ENCODE measurements at places on chromosomes 16 and 17.

DNA sequence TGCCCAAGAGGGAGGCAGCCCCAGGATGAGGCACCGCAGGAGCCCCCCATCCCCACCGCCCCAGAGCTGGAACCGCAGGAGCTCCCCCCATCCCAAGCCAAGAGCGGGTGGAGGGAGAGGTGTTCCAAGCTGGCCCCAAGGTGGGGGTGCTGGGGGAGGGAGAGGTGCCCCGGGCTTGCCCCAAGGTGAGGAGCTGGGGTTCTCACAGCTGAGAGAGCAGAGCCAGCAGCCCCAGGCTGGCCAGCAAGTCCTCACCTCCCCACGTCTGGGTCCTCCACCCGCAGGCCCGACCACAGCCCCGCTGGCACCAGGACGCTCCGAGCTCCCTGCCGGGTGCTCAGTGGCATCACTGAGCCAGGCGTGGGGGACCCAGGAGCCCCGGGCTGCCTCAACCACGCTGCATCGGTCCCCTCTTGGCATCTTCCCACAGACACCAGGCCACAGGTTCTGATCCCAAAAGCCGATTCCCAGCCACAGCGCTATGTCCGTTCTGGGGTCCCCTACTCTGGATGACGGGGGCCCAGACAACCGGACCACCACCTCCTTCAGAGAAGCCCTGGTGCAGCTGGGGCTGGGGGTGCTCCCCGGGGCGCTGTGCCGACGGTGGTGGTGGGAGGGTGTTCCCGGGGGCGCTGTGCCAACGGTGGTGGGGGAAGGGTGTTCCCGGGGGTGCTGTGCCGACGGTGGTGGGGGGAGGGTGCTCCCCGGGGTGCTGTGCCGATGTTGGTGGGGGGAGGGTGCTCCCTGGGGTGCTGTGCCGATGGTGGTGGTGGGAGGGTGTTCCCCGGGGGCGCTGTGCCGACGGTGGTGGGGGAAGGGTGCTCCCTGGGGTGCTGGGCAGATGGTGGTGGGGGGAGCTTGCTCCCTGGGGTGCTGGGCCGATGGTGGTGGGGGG lies 15.4 kb upstream of the WDR45B start:
- no peak for DNase-seq

- DNase-seq: no peak
Measured at GRCh38 chr17:83101805-83102480, 22.5 kb downstream of the METRNL start.

DNA sequence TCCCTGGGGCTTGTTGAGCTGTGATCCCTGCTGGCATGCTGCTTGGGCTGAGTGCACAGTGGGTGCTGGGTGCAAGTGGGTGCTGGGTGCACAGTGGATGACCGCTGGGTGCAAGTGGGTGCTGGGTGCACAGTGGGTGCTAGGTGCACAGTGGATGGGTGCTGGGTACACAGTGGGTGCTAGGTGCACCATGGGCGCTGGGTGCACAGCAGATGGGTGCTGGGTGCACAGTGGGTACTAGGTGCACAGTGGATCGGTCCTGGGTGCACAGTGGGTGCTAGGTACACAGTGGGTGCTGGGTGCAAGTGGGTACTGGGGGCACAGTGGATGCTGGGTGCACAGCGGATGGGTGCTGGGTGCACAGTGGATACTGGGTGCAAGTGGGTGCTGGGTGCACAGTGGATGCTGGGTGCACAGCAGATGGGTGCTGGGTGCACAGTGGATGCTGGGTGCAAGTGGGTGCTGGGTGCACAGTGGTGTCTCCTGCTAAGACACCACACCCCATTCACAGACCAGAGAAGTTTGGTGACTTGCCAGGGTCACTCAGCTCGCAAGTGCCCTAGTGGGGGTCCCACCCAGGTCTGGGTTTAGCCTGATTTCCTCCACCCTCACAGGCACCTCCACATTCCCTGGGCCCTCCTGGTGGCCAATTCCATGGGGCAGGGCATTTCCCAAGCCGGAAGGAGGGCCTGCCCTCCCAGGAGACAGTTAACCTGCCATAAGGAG lies 33.5 kb downstream of the ZFPM1 start:
- DNase-seq: no peak

- no peak for DNase-seq
Measured at GRCh38 chr16:84720177-84720579, 20.4 kb downstream of the USP10 start.

- DNase-seq: peak; percentile 62
Measured at GRCh38 chr17:77145612-77146245, 5.0 kb downstream of the SEC14L1 start.

DNA sequence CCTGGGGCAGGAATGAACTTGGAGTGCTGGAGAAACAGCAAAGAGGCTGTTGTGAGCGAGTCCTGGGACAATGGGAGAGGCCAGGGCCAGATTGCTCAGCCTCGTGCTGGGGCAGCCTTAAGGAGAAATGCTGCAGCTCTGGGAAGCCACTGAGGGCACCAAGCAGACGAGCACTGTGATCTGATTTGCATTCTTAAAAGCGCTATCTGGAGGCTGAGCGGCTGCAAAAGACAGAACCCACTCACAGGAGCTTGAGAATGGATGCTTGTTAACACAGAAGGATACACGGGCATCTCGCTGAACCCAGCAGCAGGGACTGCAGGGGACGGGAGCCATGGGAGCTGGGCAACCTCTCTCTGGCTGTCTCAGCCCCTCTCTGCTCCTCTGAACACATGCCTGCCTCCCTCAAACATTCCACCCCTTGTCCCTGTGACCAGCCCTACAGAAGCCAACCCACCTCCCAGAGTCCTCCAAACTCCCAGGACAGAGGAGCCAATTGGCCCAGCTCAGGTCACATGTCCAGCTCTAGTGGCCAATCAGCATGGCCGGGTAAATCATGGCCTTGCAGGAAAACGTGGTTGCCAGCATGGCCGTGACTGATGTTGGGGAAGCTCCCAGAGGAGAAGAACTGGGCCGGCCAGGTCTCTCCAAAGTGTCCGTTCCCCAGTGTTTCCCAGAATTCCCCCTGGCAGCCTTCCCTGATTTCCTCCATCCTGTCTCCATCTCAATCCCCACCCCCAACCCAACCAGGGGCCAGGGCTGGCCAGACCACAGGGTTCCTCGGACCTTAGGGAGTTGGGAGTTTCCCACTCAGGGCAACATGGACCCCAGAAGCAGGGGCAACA lies 60.3 kb downstream of the GSG1L start:
- no peak for DNase-seq

GRCh38 chr17:67322042-67322787 lies 44.2 kb downstream of the PSMD12 start:
- DNase-seq: no peak

DNA sequence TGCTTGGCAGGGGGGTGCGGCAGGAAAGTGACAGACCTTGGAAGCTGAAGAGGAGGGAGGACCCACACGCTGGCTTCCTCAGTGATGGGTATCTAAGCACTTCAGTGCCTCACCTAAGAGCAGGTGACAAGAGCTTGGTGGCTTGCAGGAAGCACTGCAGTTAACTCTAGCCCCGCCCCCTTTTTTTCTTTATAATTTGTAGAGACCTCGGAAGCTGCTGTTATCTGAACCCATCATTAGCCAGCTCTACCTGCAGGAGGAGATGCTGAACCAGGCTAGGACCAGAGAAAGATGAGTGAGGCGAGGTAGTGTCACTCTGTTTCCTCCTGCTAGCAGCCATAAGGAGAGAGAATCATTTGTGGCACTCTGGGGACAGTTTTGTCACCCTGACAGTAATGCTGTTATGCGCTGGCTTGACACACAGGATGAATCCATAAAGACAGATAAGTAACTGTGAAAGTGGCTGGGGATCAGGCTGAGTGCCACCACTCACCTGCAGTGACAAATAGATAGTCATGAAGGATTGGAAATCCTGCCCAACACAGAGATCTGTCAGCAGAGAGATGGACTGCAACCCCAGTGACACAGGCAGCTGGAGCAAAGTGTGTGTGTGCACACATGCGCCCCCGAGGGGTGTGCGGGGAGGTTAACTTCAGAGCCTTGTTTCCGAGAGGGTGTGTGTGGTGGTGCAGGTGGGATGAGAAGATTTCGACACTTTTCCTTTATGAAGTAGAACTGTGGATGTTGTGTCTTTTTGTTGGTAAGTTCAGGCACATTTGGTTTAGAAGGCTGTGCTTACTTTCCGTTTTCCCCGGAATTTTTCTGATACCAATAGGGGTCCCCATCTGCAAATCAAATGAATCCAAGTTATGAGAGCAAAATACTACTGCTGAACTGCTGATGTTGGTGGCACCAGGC lies 224.0 kb downstream of the IRX3 start:
- no peak for DNase-seq

DNA sequence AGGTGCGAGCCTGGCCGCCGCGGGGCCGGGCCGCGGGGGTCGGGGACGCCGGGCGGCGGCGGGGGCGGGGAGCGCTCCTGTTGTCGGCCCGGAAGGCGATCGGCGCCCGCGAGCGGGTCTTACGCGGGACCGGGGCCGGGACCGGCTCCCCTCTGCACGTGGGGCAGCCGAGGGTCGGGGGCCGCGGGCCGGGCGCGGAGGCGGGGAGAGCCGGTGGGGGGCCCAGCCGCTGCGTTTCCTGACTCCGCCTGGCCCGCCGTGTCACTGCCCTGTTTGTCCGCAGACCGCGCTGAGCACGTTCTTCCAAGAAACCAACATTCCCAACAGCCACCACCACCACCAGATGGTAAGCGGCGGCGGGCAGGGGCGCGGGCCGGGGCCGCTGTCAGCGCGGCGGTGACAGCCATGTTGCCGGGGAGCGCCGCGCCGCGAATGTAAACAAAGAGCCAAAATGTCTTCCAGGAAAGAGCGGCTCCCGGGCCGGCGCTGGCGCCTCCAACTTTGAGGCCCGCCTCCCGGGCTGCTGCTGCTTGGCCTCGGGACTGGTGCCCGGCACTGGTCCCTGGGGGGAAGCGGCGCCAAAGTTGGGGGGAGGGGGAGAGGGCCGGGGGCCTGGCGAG lies 586 bp downstream of the UBALD2 start:
- DNase-seq: no peak

DNA sequence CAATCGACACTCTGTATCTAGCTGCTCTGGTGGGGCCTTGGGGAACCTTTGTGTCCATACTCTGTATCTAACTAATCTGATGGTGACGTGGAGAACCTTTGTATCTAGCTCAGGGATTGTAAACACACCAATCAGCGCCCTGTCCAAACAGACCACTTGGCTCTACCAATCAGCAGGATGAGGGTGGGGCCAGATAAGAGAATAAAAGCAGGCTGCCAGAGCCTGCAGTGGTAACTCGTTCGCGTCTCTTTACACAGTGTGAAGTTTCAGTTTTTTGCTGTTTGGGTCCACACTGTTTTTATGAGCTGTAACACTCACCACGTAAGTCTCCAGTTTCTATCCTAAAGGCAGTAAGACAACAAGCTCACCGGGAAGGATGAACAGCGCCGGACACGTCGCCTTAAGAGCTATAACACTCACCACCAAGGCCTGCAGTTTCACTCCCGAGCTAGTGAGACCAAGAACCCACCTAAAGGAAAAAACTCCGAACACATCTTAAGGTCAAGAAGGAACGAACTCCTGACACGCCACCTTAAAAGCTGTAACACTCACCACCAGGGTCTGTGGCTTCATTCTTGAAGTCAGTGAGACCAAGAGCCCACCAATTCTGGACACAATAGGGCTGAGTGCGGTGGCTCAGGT lies 64.6 kb downstream of the KPNA2 start:
- DNase-seq: no peak

GRCh38 chr16:90046122-90046970 lies 27.1 kb upstream of the DBNDD1 start:
- DNase-seq: no peak

Measured in left colon (tissue), 2 donors.